ENCODE measurements at places on chromosomes 3 and 15.

- DNase-seq = no peak
Measured at GRCh38 chr3:194220901-194221326, 85.0 kb downstream of the HES1 start.

- no peak for DNase-seq
Measured at GRCh38 chr3:141552440-141552991, 65.7 kb downstream of the RASA2 start.

DNA sequence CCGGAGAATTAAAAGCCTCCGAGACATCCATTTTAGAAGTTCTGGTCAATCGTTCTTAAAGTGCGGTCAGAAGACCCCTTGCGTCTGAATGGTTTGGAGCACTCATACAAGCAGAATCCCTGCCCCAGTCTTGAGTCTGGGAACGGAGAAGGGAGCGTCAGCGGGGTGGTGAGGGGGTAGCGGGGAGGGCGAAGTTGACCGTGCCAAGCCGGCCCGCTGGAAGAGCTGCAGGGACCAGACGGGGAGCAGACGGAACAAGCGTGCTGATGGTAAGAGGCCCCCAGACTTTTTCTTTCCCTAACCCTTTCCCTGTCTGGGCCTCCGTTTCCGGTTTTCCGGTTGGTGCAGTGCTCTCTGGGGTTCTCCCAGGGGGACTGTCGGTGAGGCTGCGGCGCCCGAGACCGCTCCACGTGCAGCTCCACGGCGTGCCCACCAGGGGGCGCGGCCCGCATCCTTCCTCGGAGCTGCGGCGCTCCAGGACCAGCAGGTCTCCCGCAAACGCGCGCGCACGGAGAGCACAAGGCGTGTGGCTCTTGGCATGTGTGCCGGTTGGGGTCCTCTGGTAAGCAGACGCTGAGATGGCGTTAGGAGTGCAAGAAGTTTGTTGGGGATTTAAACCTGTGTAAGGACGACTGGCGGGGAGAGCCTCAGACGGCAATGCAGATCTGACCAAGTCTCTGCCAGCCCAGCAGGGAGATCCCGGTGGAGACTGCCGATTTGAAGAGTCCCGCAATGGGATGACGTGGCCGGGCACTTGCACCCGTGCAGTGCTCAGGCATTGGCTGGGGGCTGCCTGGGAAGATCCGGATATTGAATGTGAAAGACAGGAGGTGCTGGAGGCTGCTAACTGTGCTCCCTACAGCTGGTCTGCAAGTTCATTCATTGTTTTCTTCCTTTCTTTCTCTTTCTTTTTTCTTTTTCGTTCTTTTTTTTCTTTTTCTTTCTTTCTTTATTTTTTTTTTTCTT is 19.2 kb upstream of the CORO2B start:
- peak; percentile 85 for DNase-seq

- peak; percentile 3 for DNase-seq
Measured at GRCh38 chr15:39685999-39686613, 96.5 kb downstream of the FSIP1 start.

- DNase-seq = no peak
Measured at GRCh38 chr3:184230081-184230602, 757 bp downstream of the VWA5B2 start.

- DNase-seq = no peak
Measured at GRCh38 chr3:116314476-116314875, 130.8 kb downstream of the LSAMP start.
